Adrenal gland (tissue), 19 donors: ENCODE measurements at places on chromosomes 11 and 22. TPM values are rescaled to one million over a fixed set of nuclear protein-coding genes. Genes with fewer than 3 reads are reported as not detected.

The PRODH gene
- total RNA-seq = 0.33 TPM

The NLRP14 gene
- total RNA-seq = not detected

The OR8D4 gene
- not detected for total RNA-seq

The DNAJB13 gene
- 0.34 TPM for total RNA-seq

The KCTD14 gene
- total RNA-seq = 38.7 TPM

The SERPING1 gene
- 140 TPM for total RNA-seq

The FJX1 gene
- total RNA-seq = 10.9 TPM

The C11orf16 gene
- not detected for total RNA-seq

The TSG101 gene
- 263 TPM for total RNA-seq

The ALDH3B2 gene
- not detected for total RNA-seq

The SLC22A12 gene
- total RNA-seq = not detected

The MS4A4A gene
- 4.0 TPM for total RNA-seq

The ADSL gene
- 63.6 TPM for total RNA-seq

The PLXNB2 gene
- total RNA-seq = 230 TPM

The IFITM2 gene
- total RNA-seq = 245 TPM

The C11orf58 gene
- 109 TPM for total RNA-seq

The OR4C16 gene
- total RNA-seq = not detected

The IRAG1 gene
- total RNA-seq = 17.1 TPM

The OR8G5 gene
- total RNA-seq = not detected

The ZFTA gene
- total RNA-seq = 14.3 TPM

The TEX12 gene
- total RNA-seq = not detected

The C11orf21 gene
- 0.21 TPM for total RNA-seq

The DNAJB7 gene
- total RNA-seq = not detected

The THRSP gene
- total RNA-seq = 8.4 TPM

The OR52A1 gene
- not detected for total RNA-seq

The TPBGL gene
- total RNA-seq = 0.50 TPM

The MMP8 gene
- not detected for total RNA-seq

The BATF2 gene
- 6.1 TPM for total RNA-seq

The SYT13 gene
- 3.3 TPM for total RNA-seq

The CAPN5 gene
- 24.8 TPM for total RNA-seq

The MS4A14 gene
- total RNA-seq = 1.8 TPM

The CALCA gene
- total RNA-seq = not detected

The MMP27 gene
- total RNA-seq = not detected

The KRTAP5-9 gene
- not detected for total RNA-seq

The MUC2 gene
- not detected for total RNA-seq

The GAL gene
- 0.36 TPM for total RNA-seq

The PIWIL4 gene
- total RNA-seq = 2.8 TPM

The SLC7A4 gene
- total RNA-seq = 3.5 TPM

The MRGPRX3 gene
- total RNA-seq = not detected

The METTL15 gene
- 21.4 TPM for total RNA-seq

The CHADL gene
- 10.2 TPM for total RNA-seq

The KDM4E gene
- total RNA-seq = not detected
